H4 (cell line): ENCODE measurements at places on chromosomes 6 and 20. TPM values are rescaled to one million over a fixed set of nuclear protein-coding genes. Genes with fewer than 3 reads are reported as not detected.

DNA sequence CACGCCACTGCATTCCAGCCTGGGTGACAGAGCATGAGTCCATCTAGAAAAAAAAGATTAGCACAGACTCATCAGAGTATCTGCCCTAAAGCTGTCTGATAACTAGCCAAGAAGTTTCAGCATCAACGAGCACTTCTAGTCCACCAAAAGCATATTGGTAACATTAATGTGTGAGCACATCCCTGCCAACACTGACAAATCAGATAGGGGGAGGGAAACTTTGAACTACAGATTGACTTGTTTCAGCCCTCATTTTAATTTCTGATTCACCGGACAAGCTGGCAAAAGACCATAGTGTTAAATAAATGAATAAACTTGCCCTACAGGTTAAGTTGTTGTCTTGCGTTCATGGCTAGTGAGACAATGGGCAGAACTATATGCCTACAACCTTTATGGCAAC lies 7.7 kb upstream of the SEC63 start:
- DNase-seq = no peak

DNA sequence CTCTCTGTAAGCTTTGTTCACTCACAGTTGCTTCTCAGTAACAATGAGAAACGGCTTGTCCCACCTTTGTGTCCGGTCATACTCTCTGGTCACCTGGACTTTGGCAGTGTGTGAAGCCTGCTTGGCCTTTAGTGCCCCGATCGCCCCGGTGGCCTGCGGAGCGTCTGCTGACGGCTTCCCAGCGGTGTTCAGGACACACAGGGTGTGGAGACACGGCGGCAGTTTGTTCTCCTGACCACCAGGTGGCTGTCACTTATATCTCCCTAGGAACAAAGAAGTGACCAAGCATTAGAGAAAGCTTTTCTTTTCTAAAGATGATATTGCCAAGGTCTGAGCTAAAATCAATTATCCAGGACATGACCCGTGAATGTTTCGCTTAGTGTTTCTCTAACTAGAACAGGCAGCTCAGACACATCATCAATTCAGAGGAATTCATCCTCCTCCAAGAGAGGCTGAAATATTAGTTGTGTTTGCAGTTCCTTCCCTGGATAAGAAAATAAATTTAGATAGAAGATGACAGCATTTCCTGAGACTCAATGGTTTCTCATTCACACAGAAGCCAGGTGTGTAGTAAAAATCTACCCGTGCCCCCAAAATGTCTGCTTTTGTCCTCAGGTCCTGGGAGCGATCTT lies 167.4 kb upstream of the THBS2 start:
- peak; percentile 23 for DNase-seq

PHF20 gene
- total RNA-seq = 12.0 and 15.0 TPM in 2 replicates

DNA sequence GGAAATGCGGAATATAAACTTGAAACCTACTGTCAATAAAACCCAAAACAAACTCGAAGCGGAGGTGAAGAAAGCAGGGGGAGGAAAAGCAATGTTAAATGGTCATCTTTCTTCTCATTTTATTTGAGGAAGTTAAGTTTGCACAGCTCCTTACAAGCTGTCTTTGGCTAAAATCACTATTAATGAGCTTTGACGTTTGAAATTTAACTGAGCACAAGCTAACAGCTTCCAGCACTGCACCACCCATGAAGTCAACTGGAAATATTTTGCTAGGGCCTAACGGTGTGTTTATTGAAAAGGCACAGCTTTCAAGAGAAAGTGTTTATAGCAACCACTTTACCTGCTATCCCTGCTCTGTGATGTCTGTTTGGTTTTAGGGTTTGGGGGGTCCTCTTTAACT lies 103.8 kb downstream of the PKHD1 start:
- no peak for DNase-seq

CALHM4 gene
- 0.39 TPM in 1 of 2 replicates, not detected in the other for total RNA-seq

FBXO5 gene
- total RNA-seq = 22.1 and 27.8 TPM in 2 replicates

DNA sequence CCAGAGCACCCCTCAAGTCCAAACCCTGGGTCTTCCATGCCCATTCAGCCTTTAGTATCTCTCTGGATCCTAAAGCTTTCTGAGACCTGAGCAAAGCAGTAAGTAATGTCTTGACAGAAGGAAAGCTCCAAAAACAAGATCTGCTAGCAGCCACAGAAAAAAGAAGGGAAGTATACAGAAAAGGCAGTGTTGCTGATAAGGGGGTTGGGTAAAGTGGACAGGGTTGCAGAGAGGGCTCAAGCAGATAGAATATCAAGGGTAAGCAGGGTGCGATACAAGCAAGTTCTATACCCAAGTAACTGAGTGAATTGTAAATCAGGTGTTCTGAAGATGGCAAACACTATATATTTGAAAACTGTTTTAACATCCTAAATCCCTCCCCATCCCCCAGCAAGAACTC lies 113.4 kb upstream of the CARMIL1 start:
- no peak for DNase-seq

DNA sequence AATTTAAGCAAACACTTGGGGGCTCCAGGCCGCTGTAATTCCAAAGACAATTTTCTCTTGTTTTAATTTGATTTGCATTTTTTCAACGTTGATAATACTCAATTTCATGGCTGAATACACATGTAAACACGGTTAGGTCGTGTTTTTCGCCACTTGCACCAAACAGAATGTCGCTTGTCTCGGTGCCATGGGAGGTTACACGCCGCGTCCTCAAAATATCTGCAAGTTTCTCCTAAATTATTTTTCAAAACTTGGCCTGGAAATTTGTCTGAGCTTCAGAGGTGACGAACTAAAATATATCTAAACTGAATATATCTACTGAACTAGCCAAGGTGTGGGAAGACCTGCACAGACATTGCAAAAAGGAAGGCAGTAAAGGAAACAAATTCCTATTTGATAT lies 15.0 kb downstream of the FOXA2 start:
- DNase-seq = no peak

FAM162B gene
- total RNA-seq = not detected in 2 replicates

DNA sequence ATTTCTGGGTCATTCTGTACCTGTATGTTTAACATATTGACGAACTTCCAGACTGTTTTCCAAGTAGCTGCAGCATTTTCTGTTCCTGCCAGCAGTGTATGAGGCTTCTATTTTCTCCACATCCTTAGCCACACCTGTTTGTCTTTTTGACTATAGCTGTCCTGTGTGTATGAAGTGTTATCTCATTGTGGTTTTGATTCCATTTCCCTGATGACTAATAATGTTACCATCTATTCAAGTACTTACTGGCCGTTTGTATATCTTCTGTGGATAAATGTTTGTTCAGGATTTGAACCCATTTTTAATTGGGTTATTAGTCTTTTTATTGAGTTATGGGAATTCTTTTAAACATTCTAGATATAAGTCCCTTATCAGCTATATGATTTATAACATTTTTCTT lies 95.2 kb downstream of the JAG1 start:
- DNase-seq = peak; percentile 19

DNA sequence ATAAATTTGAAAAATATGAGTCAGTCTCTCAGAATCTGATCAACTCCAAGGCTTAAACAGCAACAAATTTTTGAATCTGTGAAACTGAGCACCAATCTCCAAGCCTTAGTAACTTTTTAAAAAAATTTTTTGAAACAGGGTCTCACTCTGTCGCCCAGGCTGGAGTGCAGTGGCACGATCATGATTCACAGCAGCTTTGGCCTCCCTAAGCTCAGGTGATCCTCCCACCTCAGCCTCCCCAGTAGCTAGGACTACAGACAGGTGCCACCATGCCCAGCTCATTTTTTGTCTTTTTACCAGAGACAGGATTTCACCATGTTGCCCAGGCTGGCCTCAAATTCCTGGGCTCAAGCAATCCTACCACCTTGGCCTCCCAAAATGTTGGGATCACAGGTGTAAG lies 207.9 kb upstream of the TCF21 start:
- DNase-seq = no peak

GRCh38 chr6:130211691-130212090 lies 11.1 kb downstream of the SAMD3 start:
- DNase-seq = no peak

BEND6 gene
- total RNA-seq = 10.5 and 18.9 TPM in 2 replicates

GRCh38 chr6:133460101-133460500 lies 218.9 kb downstream of the EYA4 start:
- no peak for DNase-seq

DNA sequence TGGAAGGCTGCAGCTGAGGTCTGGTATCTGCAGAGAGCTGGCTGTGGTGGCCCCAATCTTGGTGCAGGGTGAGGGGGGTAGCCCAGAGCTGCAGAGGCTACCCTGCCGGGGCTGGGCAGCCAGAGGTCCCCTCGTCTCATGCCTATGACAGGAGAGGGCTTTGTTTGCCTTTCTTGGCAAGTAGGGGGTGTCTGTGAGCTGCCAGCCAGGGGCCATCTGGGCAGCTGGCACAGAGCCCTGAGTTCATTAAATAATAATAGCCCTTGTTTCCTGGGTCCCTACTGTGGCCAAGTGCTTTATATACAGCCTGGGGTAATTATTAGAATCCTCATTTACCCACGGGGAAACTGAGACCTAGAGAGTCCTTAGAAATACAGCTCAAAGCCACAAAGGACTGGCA lies 66.6 kb downstream of the EZR start:
- peak; percentile 11 for DNase-seq

GRCh38 chr20:15645816-15646215 lies 927.4 kb downstream of the KIF16B start:
- DNase-seq = no peak

TMEM217 gene
- 1.1 and 1.6 TPM in 2 replicates for total RNA-seq

HLA-DRB5 gene
- not detected in 2 replicates for total RNA-seq

GRCh38 chr6:63525186-63525878 lies 46.9 kb upstream of the LOC128125822 start:
- no peak for DNase-seq

DNA sequence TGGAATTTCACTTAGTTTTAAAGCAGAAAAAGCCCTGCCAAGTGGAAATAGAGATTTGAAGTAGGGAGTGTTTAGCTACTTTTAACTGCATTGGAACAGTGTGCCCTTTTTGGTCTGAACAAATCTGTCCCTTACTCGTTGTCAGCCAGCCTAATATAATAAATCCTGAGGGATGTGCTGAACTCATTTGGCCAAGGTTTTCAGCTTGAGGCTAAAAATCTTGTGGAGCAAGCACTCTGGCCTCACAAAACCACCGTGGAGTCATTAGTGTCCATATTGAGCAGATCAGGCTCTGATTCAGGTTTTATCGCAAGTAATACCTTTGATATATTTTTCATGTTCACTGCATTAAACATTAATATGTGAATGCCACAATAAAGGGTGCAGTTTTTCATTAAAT lies 383.5 kb downstream of the FRK start:
- no peak for DNase-seq

DNA sequence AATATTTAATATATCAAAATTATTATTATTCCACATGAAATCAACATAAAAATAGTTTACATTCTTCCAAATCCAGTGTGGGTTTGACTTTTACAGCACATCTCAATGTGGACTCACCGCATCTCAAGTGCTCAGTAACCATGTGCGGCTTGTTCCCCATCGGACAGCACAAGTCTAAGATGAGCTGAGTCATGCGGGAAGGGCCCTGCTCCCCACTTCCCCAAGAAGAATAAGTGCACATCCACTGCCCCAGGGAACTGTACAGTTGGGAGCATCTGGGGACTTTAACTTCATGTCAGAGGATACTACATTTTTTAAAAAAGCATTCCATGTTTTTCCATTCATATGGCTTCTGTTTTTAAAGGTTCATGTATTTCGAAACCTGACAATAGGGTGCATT lies 325.6 kb downstream of the BTBD3 start:
- DNase-seq = no peak

- no peak for DNase-seq
Measured at GRCh38 chr6:128874863-128875262, 8.1 kb upstream of the LAMA2 start.

GRCh38 chr20:36861875-36862801 lies 13.8 kb upstream of the TLDC2 start:
- DNase-seq = peak; percentile 83

C6orf15 gene
- total RNA-seq = not detected in 2 replicates

GRCh38 chr6:135013211-135013610 lies 41.4 kb downstream of the HBS1L start:
- DNase-seq = no peak

LY6G5B gene
- total RNA-seq = not detected in 2 replicates

DNA sequence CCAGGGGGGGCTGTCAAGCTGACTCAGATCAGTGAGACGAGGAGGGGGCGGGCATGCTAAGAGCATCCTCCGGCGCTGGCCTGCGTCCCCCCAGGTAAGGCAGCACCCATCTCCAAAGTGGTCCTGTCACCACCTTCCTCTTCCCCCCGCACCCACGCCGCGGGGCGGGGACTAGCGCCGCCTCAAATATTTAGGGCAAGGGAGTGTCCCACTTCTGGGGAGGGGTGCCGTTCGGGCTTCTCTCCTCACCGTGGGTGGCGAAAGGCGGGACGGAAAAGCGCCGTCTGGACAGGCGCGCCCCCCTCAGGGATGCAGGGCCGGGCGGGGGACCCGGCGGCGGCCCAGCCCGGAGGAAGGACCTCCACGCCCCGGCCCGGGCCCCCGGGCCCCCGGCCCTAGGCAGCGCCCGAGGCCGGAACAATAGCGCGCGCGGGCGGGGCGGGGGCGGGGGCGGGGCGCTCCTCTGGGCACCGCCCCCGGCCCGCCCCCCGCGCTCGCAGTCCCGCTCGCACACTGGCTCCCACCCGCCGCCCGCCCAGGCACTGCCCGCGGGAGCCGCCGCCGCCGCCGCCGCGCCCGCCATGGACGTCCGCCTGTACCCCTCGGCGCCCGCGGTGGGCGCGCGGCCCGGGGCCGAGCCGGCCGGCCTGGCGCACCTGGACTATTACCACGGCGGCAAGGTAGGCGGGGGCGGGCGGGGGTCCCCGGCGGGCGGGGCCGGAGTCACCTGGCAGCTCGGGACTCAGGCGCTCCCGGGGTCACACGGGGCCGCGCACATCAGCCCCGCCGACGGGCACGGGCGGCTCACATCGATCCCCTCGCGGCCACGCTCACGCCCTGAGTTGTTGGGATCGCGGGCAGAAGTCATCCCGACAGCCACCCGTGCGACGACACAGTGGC lies at the start of gene TOX2:
TOX2 (plus strand) TSS at position 542 of the 900 bp plus-strand sequence; CDS start at position 582, 40 bp downstream.
- DNase-seq = no peak

DNA sequence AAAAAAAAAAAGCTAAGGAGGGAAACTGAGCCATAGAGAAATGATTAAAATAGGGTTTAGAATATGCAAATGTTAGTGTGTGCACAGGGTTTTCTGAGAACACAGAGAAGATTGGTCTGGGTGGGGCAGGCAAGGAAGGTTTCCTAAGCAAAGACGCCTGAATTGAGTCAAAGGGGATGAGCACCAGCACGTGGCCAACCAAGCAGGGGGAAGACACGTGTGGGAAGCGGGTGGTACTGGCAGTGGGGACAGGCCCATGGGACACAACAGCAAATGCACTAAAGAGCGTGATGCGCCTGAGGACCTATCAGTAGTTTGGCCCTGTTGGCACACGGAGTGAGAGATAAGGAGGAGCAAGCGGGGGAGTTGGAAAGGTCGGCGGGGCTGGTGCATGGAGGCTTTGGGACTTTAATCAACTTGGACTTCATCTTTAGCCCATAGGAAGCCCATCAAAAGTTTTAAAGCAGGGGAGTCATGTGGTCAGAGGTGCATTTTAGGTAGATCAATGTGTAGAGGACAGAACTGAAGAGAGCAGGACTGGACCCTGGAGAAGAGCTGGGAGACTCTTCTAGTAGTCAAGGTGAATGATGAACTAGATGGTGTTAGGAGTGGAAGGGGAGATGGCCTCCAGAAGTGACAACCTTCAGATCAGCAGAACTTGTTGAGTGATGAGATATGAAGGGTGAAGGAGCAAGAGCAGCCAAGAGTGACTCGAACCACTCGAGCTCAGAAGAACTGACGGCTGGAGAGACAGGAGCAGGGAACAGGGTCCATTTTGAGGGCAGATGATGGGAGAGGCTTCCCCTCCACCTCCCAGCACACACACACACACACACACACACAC lies 40.2 kb upstream of the MAP3K4 start:
- DNase-seq = no peak
